ENCODE measurements at places on chromosomes 5 and 9.

DNA sequence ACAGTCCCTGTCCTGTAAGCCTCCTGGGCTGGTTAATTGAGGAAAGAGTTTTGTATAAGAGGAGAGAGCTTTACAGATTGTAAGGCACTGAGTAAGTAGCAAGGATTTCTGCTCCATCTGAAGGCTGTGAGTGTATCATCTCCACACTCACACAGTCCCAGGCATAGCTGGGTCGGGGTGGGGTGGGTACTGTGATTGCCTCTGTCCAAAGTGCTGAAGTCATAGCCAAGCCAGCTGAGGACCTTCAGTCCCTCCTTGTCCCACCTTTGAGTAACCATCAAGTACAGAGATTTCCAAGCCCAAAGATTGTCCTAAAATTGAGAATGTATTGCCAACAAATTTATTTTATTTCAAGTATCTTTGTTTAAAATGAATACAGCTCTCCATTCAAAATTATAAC lies 5.5 kb upstream of the DNAJB5 start:
- no peak for DNase-seq
- no peaks in the 10 kb centered on the region for H3K4me1 ChIP-seq

- no peaks in the 10 kb centered on the region for H3K36me3 ChIP-seq
- DNase-seq, result no peak
- peaks cover 42% of the 10 kb centered on the region for H3K27me3 ChIP-seq
- H3K27ac ChIP-seq, result no peak overlapping the region
- no peak overlapping the region for H3K4me3 ChIP-seq
- no peaks in the 10 kb centered on the region for H3K4me1 ChIP-seq
Observed at GRCh38 chr9:133181561-133181960, 17.8 kb upstream of the GBGT1 start.

DNA sequence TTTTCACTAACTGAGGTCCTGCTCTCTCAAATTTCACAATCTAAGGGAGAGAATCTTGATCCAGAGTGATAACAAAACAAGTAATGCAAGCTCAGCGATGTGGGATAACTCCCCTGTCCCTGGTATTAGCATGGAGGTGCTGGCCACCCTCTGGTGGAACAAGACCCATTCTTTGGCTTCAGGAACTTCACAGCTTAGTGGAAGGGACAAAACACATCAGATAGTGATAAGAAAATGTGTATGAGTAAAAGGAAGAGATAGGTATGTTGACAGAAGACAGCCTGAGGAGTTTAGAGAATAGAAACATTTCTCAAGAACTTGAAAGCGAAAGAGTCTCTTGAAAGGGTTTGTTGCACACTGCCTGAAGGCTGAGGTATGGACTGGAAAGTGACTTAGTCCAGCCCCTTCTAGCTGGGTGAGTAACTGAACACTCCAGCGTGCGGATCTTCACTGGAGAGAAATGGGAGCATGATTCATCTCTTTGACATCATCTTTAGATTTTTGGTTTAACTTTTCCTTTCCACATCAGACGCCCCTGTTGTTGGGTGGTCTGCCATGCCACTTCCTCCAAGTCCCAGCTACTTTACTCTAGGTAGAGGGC lies 25.4 kb upstream of the ZSWIM6 start:
- H3K36me3 ChIP-seq, result no peaks in the 10 kb centered on the region
- H3K27me3 ChIP-seq, result no peaks in the 10 kb centered on the region

- no peak overlapping the region for H3K4me3 ChIP-seq
- no peaks in the 10 kb centered on the region for H3K36me3 ChIP-seq
- no peaks in the 10 kb centered on the region for H3K27me3 ChIP-seq
- H3K27ac ChIP-seq, result no peak overlapping the region
- no peak for DNase-seq
Observed at GRCh38 chr5:74183041-74183440, 457.5 kb downstream of the ENC1 start.

- no peak overlapping the region for H3K27ac ChIP-seq
- no peak overlapping the region for H3K4me3 ChIP-seq
Observed at GRCh38 chr5:120456006-120456405, 8.1 kb upstream of the PRR16 start.

- no peak overlapping the region for H3K27ac ChIP-seq
- peak; percentile 43 for DNase-seq
- H3K36me3 ChIP-seq, result no peaks in the 10 kb centered on the region
Observed at GRCh38 chr5:63963080-63963735, 963 bp upstream of the HTR1A start.

GRCh38 chr9:100555471-100555870 lies 22.4 kb upstream of the CAVIN4 start:
- no peaks in the 10 kb centered on the region for H3K36me3 ChIP-seq
- no peaks in the 10 kb centered on the region for H3K27me3 ChIP-seq
- H3K4me3 ChIP-seq, result no peak overlapping the region
- no peak overlapping the region for H3K27ac ChIP-seq

DNA sequence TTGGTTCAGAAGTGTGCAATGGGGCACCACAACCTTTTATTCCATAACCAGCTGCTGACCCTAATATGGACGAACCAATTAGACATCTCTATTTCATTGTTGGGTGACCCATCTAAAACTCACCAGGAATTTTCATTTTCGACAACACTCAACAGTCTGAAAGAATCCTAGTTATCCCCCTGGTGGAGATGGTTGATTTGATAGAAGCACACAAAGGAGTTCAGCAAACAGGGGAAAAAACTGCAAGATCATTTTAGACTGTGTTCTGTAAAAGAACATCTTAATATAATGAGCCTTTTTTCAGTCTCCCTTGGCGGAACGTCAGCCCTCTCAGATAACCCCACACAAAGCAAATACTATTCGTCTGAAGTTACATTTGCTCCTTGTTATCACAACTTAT lies 367.4 kb downstream of the KIAA0825 start:
- H3K36me3 ChIP-seq, result no peaks in the 10 kb centered on the region
- H3K4me3 ChIP-seq, result no peak overlapping the region
- H3K4me1 ChIP-seq, result no peaks in the 10 kb centered on the region
- H3K27ac ChIP-seq, result no peak overlapping the region
- no peak for DNase-seq

DNA sequence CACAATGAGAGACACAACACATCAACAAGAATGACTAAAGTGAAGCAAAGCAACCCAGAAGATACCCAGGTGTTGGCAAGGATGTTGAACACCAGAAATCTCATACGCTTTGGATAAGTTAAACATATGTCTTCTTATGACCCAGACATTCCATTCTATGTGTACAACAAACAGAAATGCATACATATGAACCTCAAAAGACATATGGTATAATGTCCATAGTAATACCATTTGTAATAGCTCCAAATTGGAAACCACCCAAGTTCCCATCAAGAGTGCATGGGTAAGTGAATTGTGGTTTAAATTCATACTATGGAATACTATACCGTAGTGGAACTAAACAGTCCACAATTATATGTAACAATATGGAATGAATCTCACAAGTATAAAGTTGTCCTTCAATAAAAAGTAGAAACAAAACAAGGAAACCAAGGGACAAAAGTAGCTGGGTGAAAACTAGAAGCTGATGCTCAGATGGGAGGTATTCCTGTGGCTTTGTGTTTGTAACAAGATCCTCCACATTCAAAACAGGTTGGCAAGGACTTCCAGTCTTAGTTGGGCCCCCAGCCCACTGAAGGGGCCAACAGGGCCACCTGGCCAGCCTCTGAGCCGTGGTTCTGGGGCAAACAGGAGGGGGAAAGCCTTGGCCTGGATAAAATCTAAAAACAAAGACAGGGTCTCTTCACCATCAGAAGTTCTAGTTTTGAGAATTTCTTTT lies 171.8 kb upstream of the PITX1 start:
- H3K36me3 ChIP-seq, result no peaks in the 10 kb centered on the region
- H3K27me3 ChIP-seq, result no peaks in the 10 kb centered on the region
- no peak overlapping the region for H3K27ac ChIP-seq
- H3K4me1 ChIP-seq, result peaks cover 25% of the 10 kb centered on the region

DNA sequence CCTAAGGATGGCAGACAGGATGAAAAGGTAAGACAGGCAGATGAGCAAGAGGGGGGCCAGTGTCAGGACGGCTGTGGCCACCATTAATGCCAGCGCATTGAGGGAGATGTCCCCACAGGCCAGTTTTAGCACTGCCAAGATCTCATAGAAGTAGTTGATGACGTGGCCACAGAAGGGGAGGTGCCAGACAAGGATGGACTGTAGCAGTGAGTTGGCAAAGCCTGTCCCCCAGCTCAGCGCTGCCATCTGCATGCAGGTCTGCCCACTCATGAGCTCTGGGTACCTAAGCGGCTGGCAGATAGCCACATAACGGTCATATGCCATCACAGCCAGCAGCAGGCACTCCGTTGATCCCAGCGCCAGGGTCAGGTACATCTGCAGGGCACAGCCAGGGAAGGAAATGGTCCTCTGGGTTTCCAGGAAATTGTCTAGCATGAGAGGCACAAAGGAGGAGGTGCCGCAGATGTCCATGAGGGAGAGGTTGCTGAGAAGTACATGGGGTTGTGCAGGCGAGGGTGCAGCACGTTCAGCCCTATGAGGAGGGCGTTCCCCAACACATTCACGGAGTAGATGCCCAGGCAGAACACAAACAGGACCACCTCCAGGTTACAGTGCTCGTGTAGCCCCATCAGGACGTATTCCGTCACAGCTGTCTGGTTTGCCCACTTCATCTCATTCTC lies 10.8 kb downstream of the OR13J1 start:
- no peaks in the 10 kb centered on the region for H3K36me3 ChIP-seq
- H3K27me3 ChIP-seq, result 0 out of 2 replicates have a peak, but pooled peaks cover 7% of the 10 kb centered on the region
- no peak overlapping the region for H3K27ac ChIP-seq
- no peak for DNase-seq

DNA sequence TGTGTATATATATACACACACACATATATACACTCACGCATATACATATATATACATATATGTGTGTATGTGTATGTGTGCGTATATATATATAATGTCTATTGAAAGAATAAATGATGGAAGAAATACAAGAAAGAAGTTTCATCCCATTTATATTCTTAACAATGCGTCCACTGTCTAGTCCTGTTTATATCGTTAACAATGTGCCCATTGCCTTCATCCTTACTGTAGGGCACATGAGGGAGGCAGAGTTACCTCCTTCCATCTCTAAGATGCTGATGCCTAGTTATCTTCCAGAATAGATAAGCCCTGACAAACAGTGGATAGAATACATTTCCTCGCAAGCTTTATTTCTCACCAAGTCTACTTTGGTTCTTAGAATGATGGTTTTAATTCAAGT lies 389.8 kb upstream of the SEMA6A start:
- H3K27ac ChIP-seq, result no peak overlapping the region
- no peak overlapping the region for H3K4me3 ChIP-seq
- H3K4me1 ChIP-seq, result no peaks in the 10 kb centered on the region
- no peaks in the 10 kb centered on the region for H3K36me3 ChIP-seq
- DNase-seq, result no peak

DNA sequence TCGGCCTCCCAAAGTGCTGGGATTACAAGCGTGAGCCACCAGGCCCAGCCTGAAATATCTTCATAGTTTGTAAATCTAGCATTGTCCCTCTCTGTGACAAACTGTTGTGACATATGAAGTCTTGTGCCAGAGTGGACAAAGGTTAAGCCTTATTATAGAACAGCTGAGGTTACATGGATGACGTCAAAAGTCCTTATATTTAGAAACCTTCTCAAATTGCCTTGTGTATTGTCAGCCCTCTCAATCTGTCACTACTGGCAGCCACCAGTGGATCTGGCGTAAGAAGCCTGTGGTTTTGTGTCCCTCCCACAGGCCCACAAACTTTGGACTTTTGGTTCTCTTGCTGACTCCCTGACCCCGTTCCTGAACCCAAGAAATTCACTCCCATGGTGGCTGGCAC lies 79.4 kb upstream of the CCDC112 start:
- no peak overlapping the region for H3K4me3 ChIP-seq
- peak overlapping the region; percentile 33 for H3K27ac ChIP-seq
- DNase-seq, result no peak
- H3K4me1 ChIP-seq, result peaks cover 69% of the 10 kb centered on the region
- H3K27me3 ChIP-seq, result no peaks in the 10 kb centered on the region

- H3K4me3 ChIP-seq, result no peak overlapping the region
- no peaks in the 10 kb centered on the region for H3K36me3 ChIP-seq
- H3K4me1 ChIP-seq, result peaks cover 8% of the 10 kb centered on the region
- no peak overlapping the region for H3K27ac ChIP-seq
- DNase-seq, result no peak
- H3K27me3 ChIP-seq, result no peaks in the 10 kb centered on the region
Observed at GRCh38 chr5:124905256-124906130, 159.1 kb upstream of the ZNF608 start.

- H3K4me3 ChIP-seq, result 0 out of 2 replicates have a peak overlapping the region, but pooled peaks have one; percentile 16
- peaks cover 68% of the 10 kb centered on the region for H3K36me3 ChIP-seq
- peaks cover 51% of the 10 kb centered on the region for H3K4me1 ChIP-seq
- H3K27me3 ChIP-seq, result no peaks in the 10 kb centered on the region
Observed at GRCh38 chr5:38871790-38872551, 26.2 kb downstream of the OSMR start.

- no peak overlapping the region for H3K27ac ChIP-seq
- DNase-seq, result no peak
- H3K4me3 ChIP-seq, result no peak overlapping the region
- H3K4me1 ChIP-seq, result peaks cover 13% of the 10 kb centered on the region
- H3K27me3 ChIP-seq, result no peaks in the 10 kb centered on the region
Observed at GRCh38 chr9:82088591-82088990, 100.0 kb downstream of the SPATA31D1 start.

GRCh38 chr5:163695830-163696578 lies 190.6 kb downstream of the MAT2B start:
- H3K27ac ChIP-seq, result no peak overlapping the region
- no peaks in the 10 kb centered on the region for H3K4me1 ChIP-seq
- no peaks in the 10 kb centered on the region for H3K36me3 ChIP-seq
- peak; percentile 19 for DNase-seq
- no peak overlapping the region for H3K4me3 ChIP-seq

- H3K4me3 ChIP-seq, result no peak overlapping the region
- H3K4me1 ChIP-seq, result no peaks in the 10 kb centered on the region
- no peaks in the 10 kb centered on the region for H3K27me3 ChIP-seq
- H3K36me3 ChIP-seq, result no peaks in the 10 kb centered on the region
- no peak for DNase-seq
- no peak overlapping the region for H3K27ac ChIP-seq
Observed at GRCh38 chr5:169384661-169385060, 83.7 kb upstream of the SLIT3 start.

- H3K4me1 ChIP-seq, result peaks cover 4% of the 10 kb centered on the region
- peak; percentile 66 for DNase-seq
- H3K4me3 ChIP-seq, result peak overlapping the region; percentile 33
- H3K27ac ChIP-seq, result no peak overlapping the region
- H3K36me3 ChIP-seq, result no peaks in the 10 kb centered on the region
- H3K27me3 ChIP-seq, result no peaks in the 10 kb centered on the region
Observed at GRCh38 chr9:36995927-36996705, 38.0 kb downstream of the PAX5 start.

GRCh38 chr5:66151030-66151429 lies 6.9 kb downstream of the SREK1 start:
- no peaks in the 10 kb centered on the region for H3K27me3 ChIP-seq
- no peak for DNase-seq
- no peak overlapping the region for H3K27ac ChIP-seq
- H3K36me3 ChIP-seq, result peaks cover 26% of the 10 kb centered on the region

GRCh38 chr9:112078432-112078831 lies 96.7 kb downstream of the SUSD1 start:
- no peak overlapping the region for H3K4me3 ChIP-seq
- peak; percentile 68 for DNase-seq
- no peaks in the 10 kb centered on the region for H3K27me3 ChIP-seq
- H3K36me3 ChIP-seq, result peaks cover 4% of the 10 kb centered on the region
- no peak overlapping the region for H3K27ac ChIP-seq
